ENCODE measurements at places on chromosomes 5 and 9. TPM values are rescaled to one million over a fixed set of nuclear protein-coding genes. Genes with fewer than 3 reads are reported as not detected.

MAML1 gene
- 6.2 TPM for total RNA-seq

MARCHF3 gene
- total RNA-seq: 1.4 TPM

LHX2 gene
- not detected for total RNA-seq

ORM2 gene
- not detected for total RNA-seq

CSNK1G3 gene
- total RNA-seq: 67.1 TPM

PALM2AKAP2 gene
- total RNA-seq: 8.2 TPM

TMEM171 gene
- total RNA-seq: 2.2 TPM

FAM221B gene
- total RNA-seq: not detected

Data from tracheal epithelial cell (primary cell).